Jurkat, Clone E6-1 (cell line): ENCODE measurements at places on chromosomes 3 and 15.

GRCh38 chr15:67385971-67386370, 131.4 kb downstream of the IQCH start:
- DNase-seq: no peak

DNA sequence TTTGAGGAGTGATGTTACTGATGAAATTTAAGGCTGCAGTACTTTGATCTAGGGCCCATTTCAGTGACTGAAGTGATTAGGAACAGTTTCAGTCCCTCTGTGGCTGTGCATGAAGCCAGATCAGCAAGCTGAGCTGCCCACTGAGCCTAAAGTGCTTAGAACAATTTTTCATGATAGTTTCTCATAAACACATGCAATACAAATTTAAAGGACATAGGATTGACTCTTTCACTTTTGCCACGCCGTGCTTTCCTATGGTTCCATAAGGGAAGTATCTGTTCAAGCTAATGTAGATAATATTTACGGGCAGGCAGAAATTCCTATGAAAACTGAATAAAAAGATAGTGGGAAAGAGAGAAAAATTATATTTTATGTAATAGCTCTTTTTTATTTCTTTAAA, 10.6 kb downstream of the ANKUB1 start:
- DNase-seq: no peak

DNA sequence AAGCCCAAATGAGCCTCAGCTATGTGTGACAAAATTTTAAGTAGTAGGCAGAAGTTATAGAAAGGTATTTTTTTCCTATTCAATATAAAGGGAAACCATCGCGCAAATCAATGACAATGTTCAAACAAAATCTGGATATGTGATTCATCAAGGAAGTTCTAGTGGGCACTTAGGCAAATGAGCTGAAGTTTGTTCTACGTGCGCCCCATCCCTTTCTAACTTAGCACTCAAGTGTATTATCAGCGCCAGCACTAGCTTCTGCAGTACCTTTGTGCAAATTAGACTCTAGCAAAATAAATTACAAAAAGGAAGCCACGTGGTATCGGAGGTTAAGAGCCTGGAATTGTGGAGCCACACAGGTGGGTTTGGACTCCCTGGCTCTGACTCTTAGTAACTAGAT, 91.1 kb downstream of the TBL1XR1 start:
- DNase-seq: no peak

GRCh38 chr3:4716266-4716665, 223.1 kb downstream of the ITPR1 start:
- DNase-seq: no peak

- DNase-seq: no peak
Observed at GRCh38 chr3:58384381-58385090, 49.1 kb downstream of the PDHB start.

GRCh38 chr3:155629056-155629455, 115.8 kb downstream of the PLCH1 start:
- no peak for DNase-seq

GRCh38 chr3:186184021-186184420, 75.1 kb upstream of the ETV5 start:
- no peak for DNase-seq

- DNase-seq: no peak
Observed at GRCh38 chr15:96629511-96629910, 299.0 kb downstream of the NR2F2 start.

- DNase-seq: no peak
Observed at GRCh38 chr15:100340721-100341238, 995 bp downstream of the ADAMTS17 start.

- DNase-seq: no peak
Observed at GRCh38 chr3:29441422-29441821, 160.6 kb downstream of the RBMS3 start.

GRCh38 chr3:134404366-134404885, 30.2 kb upstream of the AMOTL2 start:
- no peak for DNase-seq

GRCh38 chr3:84772841-84773240, 185.9 kb upstream of the CADM2 start:
- DNase-seq: no peak

DNA sequence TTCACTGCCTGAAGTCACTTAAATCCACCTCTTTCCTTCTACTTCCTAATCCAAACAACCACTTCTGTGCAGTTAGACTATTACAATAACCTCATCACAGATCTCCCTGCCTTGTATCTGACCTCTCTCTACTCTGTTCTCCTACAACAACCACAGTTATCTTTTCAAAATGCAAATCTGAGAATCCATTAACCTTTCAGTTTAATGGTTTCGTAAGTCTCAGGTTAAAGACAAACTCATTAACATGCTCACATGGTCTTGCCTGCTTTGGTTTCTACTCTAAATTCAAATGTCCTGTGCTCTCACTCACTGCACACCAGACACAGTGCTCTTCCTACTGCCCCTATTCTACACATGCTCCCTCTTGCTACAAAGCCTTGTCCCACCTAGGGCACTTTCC, 406.5 kb upstream of the THBS1 start:
- DNase-seq: no peak

GRCh38 chr3:30428251-30428650, 178.2 kb upstream of the TGFBR2 start:
- DNase-seq: no peak

DNA sequence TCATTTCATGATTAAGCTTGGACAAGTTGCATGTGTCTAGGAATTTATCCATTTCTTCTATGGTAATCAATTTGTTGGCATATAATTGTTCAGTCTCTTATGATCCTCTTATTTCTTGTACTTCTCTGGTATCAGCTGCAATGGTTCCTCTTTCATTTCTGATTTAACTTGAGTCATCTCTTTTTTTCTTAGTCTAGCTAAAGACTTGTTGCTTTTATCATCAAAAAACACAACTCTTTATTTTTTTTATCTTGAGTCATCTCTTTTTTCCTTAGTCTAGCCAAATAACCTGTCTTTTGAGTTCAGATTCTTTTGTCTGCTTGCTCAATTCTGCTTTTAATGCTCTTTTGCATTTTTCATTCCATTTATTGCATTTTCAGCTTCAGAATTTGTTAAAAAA, 37.3 kb downstream of the UBE3A start:
- no peak for DNase-seq

DNA sequence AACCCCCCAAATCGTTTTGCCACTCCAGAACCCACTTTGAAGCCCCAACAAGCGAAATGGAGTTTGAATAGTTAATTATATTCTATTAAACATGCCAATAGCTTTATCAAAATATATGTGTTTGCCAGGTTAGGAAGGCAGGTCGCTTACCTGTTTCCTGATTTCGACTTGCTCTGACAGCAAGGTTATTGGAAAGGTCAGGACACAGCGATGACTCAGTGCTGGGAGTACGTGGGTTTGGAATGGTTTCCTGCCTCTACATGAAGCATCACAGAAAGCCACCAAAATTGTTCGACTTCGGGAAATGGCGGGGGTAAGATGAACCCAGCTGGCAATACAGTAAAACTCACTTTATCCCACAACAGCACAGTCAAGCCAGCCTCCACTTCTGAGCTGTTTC, 135.6 kb upstream of the ABI3BP start:
- no peak for DNase-seq

GRCh38 chr15:40054855-40055575, 16.0 kb upstream of the SRP14 start:
- peak; percentile 89 for DNase-seq

GRCh38 chr3:19065027-19065426, 83.3 kb upstream of the KCNH8 start:
- peak; percentile 6 for DNase-seq

- no peak for DNase-seq
Observed at GRCh38 chr3:141094790-141095545, 43.8 kb downstream of the SPSB4 start.

DNA sequence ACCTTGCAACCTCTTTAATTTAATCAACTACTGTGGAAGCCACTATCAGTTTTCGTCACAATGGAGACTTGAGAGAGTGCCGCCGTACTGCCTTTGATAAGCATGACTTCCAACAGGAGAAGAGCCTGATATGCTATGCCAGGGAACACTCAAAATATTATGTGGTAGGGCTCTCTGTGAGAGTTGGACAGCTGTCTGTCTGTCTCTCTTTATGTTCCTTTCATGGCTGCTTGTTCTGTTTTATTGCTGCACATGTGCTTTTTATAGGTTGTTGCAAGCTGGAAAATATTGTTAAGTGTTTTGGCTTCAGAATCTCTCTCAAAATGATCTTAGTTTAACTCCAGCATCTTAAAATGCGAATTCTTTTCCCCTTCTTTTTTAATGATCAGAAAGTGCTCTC, 249.4 kb upstream of the RARB start:
- DNase-seq: no peak

DNA sequence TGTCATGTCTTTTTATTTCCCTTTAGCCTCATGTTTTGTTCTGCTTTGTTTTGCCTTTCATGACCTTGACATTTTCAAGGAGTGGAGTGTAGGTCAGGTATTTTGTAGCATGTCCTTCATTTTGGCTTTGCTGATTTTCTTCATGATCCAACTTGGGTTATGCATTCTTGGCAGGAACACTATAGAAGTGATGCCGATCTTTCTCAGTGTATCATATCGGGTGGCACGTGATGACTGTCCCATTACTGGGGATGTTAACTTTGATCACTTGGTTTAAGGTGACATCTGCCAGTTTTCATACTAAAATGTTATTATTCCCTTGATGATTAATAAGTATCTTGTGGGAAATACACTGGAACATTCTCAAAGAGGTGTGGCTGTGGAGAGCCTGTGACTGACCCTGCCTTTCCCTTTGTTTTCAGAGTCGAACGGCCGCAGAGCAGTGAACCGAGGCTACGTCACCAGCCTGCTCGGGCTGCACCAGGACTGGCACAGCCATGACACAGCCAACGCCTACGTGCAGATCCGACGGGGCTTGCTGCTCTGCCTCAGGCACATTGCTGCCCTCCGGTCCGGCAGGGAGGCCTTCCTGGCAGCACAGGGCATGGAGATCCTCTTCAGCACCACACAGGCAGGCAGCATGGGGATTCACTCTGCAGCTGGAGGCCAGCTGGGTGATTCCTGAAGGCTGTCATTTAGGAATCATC, 167.7 kb downstream of the AGBL1 start:
- no peak for DNase-seq

DNA sequence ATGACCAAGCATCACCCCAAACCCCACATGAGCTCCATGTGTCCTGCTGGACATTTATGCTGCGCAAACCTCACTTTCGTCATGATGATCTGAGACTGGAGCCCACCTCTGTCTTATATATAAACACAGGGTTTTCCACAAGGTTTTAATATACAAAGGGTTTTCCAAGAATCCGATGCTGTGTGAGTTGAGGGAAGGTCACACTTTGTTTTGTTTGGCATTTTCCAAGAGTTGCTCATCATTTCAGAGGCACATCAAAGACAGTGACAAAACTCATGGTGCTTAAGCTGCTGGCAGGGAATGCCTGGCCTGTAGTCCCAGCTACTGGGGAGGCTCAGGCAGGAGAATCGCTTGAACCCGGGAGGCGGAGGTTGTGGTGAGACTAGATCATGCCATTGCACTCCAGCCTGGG, 20.0 kb downstream of the EFCC1 start:
- DNase-seq: no peak

- DNase-seq: no peak
Observed at GRCh38 chr3:124859025-124859424, 28.1 kb downstream of the ITGB5 start.

DNA sequence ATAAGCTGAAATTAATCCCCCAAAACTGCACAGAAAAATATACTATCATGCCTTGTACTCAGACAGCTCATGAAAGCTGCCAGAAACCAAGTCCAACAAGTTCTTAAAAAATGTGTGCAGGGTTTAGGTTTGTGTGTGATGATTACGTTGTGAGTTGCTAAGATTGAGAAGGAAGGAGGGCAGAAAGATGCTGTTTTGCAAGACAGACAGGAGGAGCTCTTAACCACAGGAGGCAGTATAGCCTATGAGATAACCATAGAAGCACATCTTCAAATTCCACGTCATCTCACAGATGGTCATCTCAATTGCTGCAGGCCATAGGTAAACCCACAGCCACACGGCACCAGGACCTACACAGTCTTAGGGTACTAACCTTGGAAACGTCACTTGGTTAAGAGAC, 191.9 kb downstream of the STT3B start:
- DNase-seq: peak; percentile 21

GRCh38 chr15:39243396-39243795, 337.5 kb upstream of the THBS1 start:
- DNase-seq: no peak

DNA sequence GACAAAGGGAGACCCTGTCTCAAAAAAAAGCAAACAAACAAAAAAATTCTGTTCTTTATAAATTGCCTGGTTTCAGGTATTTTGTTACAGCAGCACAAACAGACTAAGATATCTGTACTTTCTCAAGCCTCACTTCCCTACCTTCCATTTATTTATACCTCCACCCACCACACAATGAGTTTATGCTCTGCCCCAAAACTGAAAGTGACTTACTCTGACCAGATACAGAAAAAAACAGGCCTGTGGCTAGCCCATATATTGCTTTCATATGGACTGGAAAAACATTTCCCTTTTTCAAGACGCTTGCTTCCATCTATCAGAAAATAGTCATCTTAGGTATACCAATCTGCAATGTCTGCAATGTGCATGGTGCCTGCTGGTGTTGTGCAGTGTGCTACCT, 8.7 kb upstream of the GPD1L start:
- no peak for DNase-seq

GRCh38 chr3:197001972-197002700, 27.5 kb downstream of the MELTF start:
- DNase-seq: no peak
